Stimulated activated CD8-positive, alpha-beta memory T cell treated with anti-CD3 and anti-CD28 coated beads, Interleukin-15, amount 100 ng/mL, for 4 hours (primary cell): ENCODE measurements at places on chromosomes 5 and 9.

GRCh38 chr5:140267559-140268018, 35.3 kb downstream of the PFDN1 start:
- no peak for DNase-seq

GRCh38 chr9:133938753-133939152, 53.4 kb downstream of the VAV2 start:
- no peak for DNase-seq

DNA sequence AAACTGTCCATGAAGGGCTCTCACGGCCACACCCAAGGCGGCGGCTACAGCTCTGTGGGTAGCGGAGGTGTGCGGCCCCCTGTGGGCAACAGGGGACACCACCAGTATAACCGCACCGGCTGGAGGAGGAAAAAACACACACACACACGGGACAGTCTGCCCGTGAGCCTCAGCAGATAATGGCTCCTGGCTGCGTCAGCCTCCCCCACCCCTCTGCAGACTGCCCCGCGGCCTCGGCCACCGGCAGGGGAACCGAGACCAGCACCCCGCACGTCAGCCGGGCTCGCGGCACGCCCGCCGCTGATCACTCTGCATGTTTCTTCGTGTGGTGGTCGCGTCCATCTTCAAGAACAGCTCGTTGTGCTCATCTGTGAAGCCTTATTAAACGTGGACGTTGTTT, 41.5 kb downstream of the TENT4A start:
- no peak for DNase-seq

DNA sequence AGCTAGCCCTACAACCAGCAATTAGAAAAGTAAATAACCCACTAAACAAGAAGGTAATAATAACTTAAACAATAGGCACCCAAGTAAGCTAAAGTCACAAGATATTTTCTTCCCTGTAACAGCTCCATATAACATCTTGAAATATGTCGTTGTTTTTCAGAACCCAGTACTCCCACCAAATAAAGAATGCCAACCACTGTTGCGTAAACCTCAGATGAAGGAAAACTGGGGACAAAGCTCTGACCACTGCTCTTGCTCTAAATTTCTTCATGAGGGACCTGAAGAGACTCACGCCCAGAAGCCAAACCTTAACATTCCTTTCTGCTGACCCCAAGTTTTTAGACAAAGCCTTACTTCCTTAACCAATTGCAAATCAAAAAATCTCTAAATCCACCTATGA, 267.7 kb upstream of the GAS1 start:
- no peak for DNase-seq

- DNase-seq: no peak
Observed at GRCh38 chr5:10975945-10976344, 214.9 kb upstream of the DAP start.

DNA sequence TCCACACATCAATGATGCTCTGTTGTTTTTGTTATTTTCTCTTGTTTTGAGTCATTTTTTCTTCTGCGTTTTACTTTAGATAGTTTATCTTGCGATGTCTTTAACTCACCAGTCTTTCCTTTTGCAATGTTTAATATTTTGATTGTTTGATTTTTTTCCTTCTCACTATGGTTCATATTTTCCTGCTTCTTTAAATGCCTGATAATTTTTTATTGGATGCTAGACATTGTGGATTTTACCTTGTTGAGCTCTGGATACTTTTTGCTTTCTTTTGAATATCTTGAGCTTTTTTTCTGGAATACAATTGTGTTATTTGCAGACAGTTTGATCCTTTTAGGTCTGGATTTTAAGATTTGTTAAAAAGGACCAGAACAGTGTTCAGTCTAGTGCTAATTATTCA, 55.2 kb upstream of the GAS1 start:
- no peak for DNase-seq

DNA sequence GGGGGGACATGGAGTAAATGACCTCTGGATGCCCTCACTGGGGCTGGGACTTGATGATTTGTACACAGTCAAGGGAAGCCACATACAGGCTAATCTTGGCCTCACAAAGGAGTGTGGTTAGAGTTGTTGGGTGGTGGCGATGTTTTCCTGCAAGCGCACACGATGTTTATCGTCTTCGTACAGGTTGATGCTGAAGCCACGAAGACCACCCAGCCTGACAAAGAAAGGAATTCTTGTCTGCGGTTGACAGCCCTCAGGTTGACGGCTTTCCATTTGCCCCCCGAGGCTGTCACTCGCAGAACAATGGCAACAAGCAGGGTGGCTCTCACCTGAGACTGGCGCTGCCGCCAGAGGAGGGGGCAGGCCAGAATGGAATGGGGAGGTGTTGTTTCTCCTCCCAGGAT, 14.1 kb upstream of the XPA start:
- no peak for DNase-seq

DNA sequence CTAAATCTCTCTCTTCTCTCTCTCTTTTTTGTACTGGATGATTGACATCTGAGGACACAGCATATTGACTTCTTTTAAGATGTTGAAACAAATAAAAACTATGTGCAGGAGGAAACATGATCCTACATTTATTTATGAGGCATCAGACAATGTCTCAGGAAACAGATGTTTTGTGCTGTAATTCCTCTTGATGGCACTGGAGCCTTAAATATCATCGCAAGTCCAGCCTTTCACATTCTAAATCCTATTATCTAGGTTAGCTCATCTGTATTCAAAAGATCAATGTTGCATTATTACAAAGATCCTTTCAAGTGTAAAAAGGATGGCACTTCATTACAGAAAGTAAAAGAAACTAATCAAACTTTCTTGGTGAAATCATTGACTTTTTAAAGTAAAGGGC, 63.9 kb downstream of the MAT2B start:
- DNase-seq: no peak

DNA sequence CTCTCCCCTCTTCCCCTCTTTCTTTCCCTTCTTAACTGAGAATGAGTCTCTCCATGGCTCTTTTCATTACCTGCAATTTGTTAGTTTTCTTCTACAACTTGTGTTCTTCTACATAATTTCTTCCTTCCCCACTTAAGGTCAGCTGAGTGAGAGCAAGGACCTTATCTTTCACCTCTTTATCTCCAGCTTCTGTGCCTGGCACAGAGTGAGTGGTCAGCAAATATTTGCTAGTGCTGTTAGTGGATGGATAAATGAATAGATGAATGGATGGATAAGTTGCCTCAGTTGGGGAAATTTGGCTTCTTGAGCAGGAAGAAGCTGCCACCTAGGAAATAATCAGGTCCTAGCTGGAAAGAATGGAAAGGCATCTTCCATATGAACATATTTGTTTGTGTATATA, 44.6 kb upstream of the PPARGC1B start:
- DNase-seq: no peak

DNA sequence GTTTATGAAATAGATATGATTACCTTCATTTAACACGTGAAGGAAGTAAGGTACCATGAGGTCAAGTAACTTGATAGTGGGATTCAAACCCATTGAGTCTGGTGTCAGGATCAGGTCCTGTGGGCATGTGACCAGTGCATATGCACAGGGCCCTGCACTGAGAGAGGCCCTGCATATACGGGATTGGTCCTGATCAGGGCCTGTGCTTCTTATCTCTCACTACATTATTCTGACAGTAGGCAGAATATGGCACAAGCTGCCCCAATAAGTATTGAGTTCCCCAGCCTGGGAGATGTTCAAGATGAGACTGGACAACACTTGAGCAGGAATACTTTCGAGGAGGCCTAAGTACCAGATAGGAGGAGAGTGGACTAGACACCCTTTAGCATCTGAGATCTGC, 44.0 kb downstream of the GALNT10 start:
- no peak for DNase-seq

DNA sequence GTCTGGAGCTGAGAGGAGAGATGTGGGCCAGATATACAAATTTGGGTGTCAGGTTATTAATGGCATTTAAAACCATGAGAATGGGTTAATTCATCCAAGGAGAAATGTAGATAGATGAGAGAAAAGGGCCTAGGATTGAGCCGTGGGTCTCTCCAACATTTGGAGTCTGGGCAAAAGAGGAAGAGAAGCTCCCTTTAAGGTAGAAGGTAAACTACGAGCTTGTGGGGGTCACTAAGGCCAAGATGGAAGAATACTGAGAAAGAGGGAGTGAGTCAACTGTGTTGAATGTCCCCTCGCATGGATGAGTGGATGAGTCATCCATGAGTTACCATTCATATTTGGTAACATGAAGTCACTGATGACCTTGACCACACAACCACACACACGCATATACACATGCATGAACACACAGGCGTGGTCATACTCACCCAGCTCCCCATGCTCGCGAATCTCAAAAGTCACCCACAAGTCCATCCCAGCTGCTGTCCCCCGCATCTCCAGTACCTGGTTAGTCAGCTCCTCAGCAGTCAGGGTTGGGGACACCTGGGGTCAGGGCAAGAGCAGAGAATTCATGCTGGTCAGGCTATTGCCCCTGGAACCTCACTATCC, 6.8 kb upstream of the FCHSD1 start:
- no peak for DNase-seq

DNA sequence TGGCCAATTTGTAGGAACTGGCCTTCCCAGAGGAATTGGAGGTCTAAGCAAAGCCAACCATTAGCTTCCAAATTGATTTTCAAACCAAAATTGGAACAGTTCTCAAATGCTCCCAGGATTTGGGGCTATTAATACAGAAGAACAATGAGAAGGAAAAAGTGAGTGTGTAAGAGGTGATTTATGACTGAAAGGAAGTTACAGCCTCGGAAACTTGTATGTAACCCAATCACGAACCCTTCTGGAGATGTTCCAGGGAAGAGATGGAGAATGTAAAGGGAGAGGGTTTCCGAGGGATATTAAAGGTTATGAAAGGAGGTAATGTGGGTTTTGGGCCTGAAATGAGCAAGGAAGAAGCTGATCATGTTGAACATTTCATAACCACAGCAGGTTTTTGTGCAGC, 93.2 kb upstream of the CXCL14 start:
- DNase-seq: no peak

- DNase-seq: peak; percentile 49
Observed at GRCh38 chr5:95842854-95843544, 20.5 kb upstream of the GLRX start.

- no peak for DNase-seq
Observed at GRCh38 chr5:10600626-10601245, 36.9 kb downstream of the ANKRD33B start.

GRCh38 chr5:14168793-14169262, 25.7 kb downstream of the TRIO start:
- DNase-seq: no peak

DNA sequence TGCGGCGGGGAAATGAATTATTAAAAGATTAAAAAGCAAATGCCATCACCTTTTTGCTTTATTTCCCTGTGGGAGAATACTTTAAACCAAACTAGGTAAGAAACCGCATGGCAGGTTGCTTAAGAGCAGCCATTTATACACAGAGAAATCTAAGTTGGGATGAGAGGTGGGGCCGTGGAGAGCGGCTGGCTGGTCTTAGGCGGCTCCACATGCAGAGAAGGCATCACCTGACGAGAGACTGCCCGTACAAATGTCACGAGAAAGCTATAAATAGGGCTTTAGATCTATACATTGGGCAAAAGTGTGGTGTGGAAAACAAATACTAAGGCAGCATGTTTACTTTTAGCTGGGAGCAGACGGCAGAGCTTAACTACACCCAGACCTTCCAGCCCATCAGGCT, 39.4 kb downstream of the MED27 start:
- no peak for DNase-seq

- DNase-seq: no peak
Observed at GRCh38 chr5:176490301-176490700, 42.1 kb downstream of the FAF2 start.

DNA sequence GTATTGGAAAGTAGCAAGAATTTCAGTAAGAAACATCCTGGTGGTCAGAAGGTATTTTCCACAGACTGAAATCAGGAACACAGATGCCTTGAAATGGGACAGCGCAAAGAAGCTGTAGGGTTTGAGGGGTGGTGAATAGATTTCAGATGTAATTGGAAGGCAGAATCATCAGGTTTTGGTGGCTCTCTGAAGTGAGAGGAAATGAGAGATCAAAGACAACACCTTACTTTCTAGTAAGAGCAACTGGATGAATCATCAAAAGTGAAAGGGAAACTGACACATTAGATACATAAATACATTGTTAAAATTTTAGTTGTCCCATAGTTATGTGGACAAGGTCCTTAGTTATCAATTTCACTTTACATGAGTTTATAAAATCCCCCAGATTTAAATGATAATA, 188.2 kb upstream of the SLC27A6 start:
- no peak for DNase-seq

DNA sequence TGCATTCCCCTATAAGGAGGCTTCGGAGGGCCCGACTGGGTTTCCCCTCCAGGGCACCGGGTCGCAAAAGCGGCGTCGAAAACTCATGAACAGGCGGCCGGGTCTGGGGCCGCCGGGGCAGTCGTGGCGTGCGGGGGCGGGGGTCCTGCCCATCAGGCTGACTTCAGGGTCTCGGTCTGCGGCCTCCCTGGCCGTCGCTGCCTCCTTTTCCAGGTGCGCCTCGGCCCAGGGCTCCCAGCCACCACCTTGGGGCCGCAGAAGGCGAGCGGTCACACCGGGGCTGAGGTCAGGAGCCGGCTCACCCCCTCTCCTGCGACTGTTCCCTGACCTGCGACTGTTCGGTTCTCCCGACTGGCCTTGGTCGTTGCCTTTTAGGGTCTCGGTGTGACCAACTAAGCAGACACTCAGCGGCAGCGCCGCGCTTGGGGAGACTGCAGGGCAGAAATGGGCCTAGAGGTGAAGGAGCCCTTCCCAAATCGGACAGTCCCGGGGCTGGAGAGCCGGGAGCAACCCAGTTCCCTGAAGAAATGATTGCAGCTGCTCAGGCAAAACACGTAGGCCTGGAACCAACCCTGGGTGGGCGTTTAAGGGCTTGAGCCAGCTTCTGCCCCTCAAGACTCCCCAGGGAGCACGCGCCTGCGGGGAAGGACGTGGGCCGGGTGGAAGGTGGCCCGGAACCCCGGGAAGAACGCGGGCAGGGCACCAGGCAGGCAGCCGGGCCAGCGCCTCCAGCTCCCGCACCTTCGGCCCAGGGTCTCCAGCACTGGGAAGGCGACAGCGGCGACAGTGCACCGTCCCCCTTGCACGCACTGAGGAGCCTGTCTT, 11.2 kb downstream of the IRX2 start:
- no peak for DNase-seq

- no peak for DNase-seq
Observed at GRCh38 chr5:61298580-61298979, 33.5 kb upstream of the ZSWIM6 start.

DNA sequence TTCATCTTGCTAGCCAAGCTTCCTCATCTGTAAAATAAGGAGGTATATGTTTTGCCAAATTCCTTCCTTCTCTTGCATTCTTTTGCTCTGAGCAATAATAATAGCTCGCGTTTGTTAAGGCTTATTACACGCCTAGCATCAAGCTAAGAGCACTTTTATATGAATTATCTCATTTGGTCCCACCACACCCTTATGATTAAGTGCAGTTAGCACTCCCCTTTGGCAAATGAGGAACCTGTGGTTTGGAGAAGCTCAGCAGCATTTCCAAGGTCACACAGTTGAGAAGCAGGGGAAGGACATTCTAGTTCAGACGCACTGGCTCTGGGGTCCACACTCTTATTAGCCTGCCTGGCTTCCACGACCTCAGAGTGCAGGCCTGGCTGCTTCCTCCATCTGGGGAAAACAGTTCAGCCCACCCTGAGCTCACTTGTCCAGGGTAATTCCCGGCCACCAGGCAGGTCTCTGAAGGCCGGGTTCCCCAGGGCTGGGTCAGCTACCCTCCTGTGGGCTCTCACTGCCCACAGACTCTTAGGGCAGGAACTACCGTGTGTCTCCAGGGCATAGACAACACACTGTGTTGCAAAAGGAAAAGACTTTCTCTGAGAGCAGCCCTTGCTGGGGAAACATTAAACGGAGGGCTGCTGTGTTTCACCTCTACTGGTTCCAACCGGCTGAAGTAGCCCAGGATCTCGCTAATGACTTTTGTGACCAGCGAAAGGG, 9.9 kb upstream of the FBP1 start:
- no peak for DNase-seq

- DNase-seq: no peak
Observed at GRCh38 chr5:129171194-129171944, 76.8 kb downstream of the ISOC1 start.
